ENCODE measurements at places on chromosomes 5 and 9.

- no peak for DNase-seq
These were observed 113.0 kb downstream of the SLF1 start for GRCh38 chr5:94731471-94731870.

GRCh38 chr9:72614067-72614466, 92.7 kb downstream of the TMC1 start:
- no peak for DNase-seq

DNA sequence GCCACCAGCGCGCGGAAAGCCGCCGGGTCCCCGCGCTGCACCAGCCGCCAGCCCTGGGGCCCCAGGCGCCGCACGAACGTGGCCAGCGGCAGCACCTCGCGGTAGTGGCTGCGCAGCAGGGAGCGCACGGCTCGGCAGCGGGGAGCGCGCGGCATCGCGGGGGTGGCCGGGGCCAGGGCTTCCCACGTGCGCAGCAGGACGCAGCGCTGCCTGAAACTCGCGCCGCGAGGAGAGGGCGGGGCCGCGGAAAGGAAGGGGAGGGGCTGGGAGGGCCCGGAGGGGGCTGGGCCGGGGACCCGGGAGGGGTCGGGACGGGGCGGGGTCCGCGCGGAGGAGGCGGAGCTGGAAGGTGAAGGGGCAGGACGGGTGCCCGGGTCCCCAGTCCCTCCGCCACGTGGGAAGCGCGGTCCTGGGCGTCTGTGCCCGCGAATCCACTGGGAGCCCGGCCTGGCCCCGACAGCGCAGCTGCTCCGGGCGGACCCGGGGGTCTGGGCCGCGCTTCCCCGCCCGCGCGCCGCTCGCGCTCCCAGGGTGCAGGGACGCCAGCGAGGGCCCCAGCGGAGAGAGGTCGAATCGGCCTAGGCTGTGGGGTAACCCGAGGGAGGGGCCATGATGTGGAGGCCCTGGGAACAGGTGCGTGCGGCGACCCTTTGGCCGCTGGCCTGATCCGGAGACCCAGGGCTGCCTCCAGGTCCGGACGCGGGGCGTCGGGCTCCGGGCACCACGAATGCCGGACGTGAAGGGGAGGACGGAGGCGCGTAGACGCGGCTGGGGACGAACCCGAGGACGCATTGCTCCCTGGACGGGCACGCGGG, at the start of gene TERT:
TERT (minus strand) TSS at position 234 of the 815 bp plus-strand sequence; CDS start at position 155, 79 bp downstream.
- DNase-seq: peak; percentile 82

DNA sequence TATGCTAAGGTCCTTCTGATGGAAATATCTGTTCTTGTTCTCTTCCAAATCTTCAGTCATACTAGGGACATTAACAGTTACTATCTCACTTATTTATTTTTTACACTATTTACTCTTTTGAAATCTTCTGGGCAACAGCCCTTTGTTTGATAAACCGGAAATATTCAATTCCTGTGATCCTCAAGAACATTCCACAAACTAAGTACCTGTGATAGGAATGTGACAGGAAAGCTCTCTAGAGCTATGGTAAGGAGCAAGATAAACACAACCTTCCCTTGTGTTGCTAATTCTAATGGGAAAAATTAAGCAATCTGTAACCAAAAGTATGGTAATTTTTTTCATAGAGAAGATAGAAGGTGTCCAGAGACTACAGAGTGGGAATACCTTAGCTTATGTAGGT, 22.0 kb upstream of the ANKRD34B start:
- no peak for DNase-seq

DNA sequence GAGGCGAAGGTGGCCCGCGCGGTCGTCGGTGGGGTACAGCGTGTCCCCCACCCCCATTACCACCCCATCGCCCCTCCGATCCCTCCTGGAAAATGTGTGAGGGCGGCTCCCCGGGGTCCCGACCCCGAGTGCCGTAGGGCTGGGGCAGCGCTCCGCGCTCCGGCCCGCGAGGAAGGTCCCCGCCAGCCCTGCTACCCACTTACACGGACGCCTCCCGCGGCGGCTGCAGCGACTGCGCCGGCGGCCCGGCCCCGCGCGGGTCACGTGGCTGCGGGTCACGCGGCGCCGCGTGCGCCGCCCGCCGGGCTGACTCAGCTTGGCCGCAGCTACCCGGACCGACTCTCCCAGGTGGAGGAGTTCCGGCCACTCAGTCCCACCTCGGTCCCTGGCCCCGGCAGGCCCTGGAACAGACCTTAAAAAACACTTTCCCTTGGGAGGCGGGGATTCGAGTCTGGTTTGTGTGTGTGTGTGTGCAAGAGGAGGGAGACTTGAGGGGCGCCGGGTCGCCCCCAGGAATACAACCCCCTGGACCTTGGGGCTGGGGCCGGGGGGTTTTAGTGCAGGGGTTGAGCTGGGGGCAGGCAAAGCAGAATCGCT, at the start of gene GNPDA1:
GNPDA1 (minus strand) TSS at position 236 of the 597 bp plus-strand sequence. CDS start 992 bp downstream, outside the sequence.
- DNase-seq: peak; percentile 69

DNA sequence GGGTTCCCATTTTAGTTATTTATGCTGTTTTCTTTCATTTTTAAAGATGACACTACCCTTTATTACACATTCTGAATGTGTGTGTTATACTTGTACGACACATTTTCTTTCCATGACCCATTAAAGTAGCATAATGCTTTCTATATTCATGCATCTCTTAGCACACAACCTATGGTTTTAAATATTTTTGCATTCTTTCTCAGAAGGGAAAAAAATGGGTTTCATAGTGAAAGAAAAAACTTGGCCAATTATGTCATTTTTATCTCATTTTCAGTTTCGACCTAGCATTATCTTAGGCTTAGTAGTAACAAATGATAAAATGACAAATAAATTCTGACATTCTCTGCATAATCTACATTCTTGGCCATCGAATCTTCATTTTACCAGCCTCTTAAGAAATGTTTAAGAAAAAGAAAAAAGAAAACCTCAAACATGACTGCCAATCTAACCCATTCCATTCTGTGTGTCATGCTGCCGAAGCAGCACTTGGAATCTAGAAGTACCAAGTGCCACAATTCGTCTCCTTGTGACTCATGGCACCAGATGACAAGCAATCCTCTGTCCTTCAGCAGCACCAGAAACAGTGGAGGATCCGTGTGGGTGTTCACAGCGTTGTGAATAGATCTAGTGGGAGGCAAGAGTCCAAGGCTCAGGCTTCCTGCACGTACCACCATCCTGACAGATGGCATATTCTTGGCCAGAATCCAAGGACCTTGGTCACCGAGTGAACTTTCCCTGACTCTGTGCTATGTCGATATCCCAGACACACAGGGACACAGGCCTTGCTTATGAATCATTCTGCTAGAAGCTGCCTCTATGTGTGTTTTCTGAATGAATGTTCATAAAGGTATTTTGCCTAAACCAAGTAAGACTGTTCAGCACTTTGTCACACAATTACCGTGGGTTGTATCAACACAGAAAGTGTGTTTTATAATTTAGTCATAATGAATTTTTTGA, 502.7 kb downstream of the NR2F1-AS1 start:
- DNase-seq: no peak

DNA sequence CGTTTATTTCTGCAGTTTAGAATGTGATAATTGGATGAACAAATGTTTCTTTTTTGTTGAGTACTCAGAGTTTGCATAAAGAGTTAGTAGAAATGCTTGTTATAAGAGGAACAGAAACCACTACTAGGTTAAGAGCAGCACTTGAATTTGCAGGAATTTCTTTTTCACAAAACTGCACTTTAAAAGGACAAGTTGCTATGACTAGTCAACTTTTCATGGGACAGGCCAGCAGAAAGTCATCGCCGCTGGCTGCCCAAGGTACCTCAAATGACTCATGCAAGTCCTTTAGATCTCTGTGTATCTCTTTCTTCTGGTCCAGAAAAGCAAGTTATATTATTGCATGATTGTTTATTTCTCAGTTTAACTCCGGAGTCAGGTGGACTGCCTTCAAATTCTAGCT, 97.3 kb upstream of the HMHB1 start:
- no peak for DNase-seq

DNA sequence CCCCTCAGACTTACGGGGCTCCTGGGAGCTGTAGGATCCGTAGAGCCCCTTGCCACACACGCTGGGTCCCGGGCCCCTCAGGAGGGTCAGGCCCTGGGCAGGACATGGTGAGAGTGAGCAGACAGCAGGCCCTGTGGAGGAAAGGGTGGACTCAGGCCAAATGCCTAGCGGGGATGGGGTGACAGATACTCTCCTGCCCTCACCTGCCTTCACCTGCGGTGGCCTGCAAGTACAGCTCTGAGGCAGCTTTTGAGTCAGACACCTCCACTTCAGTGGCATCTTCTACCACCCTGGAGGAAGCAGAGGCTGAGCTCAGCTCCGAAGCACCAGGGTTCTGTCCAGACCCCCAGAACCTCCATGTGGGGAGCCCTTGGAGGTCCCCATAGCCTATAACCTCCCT, 26.2 kb downstream of the SLC35A4 start:
- DNase-seq: no peak

DNA sequence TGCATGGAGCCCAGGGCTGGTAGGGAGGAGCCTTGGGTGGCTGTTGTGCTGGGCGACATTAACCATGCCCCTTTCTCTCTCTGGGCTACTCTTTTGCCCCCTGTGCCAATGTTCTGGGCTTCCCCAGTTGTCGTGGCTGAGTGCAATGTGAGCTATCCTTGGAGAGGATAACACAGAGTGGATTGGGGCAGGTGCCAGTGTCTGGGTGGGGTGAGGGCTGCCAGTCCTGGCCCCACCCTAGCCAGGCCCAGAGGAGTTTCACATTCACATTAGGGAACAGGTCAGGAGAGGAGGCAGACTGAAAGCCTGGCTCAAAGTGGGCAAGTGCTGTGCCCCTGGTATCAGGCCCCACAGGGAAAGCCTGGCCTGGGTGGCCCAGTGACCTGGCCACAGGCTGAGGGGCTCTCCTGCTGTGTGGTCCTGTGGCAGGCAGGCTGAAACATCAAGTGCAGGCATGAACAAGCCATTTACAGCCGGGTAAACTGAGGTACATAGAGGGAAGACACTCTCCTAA, 7.5 kb upstream of the NDST1 start:
- no peak for DNase-seq

DNA sequence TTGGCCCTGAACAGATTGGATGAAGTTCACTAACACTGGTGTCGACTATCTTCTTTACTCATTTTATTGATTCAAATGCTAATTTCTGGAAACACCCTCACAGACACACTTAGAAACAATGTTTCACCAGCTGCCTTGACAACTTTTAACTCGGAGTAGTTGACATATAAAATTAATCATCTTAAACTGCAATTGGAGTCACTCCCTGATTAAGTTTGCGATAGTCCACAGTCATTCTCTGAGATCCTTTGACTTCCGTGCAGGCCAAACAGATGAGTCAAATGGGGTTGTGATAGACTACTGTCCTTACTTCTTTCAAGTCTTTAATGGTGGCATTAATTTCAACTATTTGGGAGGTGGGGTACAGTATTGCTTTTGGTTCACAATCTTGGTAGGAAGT, 114.4 kb upstream of the PCSK1 start:
- DNase-seq: no peak

DNA sequence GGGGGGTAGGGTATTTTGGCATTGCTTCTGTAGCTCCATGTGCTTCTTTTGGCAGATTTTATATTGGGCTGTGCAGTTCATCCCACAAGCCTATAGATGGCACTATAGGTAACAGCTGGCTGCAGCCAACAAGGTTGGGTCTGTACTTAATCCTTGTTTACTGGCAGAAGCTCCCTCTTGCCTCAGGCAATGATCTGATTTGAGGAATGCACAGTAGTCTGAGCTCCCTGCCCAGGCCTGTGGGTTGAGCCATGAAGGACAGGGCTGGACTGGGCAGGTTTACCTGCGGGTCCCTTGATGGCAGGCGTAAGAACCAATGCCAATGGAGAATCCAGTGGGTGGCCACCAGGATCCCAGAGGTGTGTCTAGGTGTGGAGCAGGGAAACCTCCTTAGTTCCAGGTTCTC, 11.7 kb upstream of the OR1J2 start:
- DNase-seq: no peak

- no peak for DNase-seq
These were observed 28.7 kb downstream of the LCP2 start for GRCh38 chr5:170268884-170269283.

DNA sequence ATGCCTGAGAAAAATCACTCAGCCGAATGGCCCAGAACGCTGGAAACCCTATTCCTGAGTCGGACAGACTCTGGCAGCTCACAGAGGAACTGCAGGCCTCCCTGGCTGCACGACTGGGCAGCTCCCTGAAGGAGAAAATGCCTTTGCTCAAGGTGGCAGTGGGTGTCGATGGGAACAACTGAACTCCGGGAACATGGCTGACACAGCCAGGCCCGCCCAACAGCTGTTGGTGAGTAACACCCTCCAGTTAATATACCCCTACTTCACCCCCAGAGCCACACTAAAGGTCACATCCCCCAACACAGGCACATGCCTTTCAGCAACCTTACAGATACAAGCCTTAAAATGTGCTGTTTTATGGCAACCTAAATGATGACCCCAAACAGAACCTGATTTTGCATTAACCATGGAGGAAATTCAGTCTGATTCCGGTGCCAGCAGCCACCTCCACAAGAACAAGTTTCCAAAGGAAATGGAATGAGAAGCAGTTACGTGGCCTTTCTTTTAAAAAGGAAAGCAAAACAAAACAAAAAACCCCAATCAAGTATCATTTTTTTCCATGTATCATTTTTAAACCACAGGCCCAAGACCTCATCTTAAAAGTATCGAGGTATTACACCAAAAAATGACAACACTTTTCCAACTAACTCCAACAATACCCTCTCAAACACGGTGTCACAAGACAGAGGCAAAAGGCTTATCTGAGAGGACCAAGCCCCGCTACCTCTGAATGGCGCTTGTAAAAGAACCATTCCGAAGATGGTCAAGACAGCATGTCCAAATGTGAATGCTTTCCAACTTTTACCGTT, 3.1 kb downstream of the KLF9 start:
- peak; percentile 95 for DNase-seq

GRCh38 chr5:132095424-132095972, 21.9 kb downstream of the CSF2 start:
- peak; percentile 64 for DNase-seq

DNA sequence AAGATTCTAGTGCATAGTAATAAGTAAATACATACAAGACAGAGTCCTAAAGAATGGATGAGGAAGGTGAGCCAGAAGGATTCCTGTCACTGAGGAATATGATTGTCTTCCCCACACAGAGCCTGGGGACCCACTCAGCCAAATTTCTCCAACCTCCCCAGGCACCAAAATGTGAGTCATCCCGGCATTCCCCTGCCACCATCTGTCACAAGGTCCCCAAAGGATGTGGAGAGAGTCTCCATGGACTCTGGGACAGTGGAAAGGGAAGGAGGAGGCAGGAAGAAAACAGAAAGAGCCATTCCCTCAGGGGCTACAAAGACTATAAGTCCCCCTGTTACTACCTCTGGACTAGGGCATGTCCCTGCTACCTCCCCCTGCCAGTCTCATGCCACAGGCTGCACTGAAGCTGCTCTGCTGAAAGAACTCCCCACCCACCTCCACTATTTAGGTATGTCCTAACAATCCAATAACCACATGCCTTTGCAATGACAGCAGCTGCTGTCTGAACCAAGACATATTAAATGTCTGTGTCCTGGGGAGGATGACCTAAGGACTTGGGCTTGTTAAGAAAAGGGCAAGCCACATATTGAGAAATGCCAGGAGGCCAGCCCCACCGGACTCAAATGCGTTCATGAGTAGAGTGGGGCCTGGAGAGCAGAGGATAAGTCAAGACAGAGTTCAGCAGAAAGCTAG, 10.7 kb upstream of the OR5C1 start:
- no peak for DNase-seq

Data from lower leg skin (tissue), 4 donors.